ENCODE measurements at places on chromosomes 13 and 19.

DNA sequence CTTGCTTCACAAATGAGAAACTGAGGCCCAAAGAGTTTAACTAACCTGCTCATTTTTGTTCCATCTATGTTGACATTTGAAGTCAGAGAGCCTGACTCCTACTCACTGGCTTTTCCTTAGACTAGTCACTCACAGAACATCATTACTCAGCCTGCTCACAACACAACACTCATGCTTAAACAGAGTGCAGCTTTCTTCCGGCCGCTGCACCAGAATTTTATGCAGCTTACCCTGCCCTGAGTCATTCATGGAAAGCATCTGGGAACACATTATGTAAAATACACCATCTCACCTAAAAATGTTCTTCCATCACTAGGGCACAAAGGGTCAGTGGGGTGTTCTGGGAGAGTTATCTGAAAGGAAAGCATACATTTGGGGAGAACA lies 303.4 kb downstream of the SPRY2 start:
- no peak for DNase-seq

GRCh38 chr19:51820011-51820410 lies 25.1 kb downstream of the FPR3 start:
- DNase-seq: no peak

- no peak for DNase-seq
These were observed 1084.4 kb upstream of the SPRY2 start for GRCh38 chr13:81425286-81425685.

DNA sequence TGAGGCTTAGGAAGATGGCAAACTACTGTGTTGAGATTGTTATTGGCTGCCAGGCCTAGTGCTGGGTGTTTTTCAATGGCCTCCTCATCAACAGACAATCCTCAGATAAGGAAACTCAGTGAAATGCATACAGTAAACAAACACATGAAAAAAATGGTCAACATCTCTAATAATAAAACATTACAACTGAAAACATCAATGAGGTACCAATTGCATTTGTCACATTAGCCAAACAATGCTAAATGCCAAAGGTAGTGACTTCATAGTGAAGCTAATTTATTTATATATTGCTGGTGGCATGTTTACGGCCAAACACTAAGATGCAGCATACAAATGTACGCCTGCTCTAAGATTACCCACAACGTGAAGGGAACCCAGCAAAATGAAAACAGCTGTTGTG lies 224.0 kb upstream of the UBL3 start:
- no peak for DNase-seq

DNA sequence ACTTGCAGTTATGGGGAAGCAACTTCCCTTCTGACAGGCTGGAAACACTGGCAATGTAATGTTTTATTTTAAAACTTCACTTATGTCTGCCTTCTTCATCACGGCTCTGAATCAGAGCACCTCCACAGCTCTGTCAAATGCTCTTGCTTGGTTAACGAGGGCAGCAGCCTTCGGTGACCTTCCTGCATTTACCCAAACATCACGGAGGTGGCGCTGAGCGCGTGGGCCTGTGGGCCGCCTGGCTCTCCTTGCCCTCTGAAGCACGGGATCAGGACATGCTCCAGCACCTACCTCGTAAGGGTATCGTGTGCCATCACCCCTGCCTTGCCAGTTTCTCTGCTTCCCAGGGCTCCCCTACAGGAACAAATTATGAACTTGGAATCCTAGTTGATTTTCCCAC lies 310.0 kb downstream of the TEX29 start:
- no peak for DNase-seq

GRCh38 chr19:49442354-49442753 lies 1.0 kb upstream of the SLC17A7 start:
- DNase-seq: no peak

DNA sequence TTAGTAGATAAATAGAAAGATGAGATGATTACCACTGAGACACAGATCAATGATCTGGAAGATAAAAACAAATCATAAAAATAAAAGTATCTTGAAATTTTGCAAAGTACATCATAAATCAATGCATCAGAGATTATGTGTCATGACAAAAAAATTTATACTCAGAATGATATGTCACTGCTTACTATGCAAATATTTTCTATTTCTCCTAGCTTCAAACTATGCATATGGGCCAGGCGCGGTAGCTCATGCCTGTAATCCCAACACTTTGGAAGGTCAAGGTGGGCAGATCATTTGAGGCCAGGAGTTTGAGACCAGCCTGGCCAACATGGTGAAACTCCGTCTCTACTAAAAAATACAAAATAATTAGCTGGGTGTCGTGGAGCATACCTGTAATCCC lies 17.3 kb upstream of the RBM26 start:
- DNase-seq: no peak

DNA sequence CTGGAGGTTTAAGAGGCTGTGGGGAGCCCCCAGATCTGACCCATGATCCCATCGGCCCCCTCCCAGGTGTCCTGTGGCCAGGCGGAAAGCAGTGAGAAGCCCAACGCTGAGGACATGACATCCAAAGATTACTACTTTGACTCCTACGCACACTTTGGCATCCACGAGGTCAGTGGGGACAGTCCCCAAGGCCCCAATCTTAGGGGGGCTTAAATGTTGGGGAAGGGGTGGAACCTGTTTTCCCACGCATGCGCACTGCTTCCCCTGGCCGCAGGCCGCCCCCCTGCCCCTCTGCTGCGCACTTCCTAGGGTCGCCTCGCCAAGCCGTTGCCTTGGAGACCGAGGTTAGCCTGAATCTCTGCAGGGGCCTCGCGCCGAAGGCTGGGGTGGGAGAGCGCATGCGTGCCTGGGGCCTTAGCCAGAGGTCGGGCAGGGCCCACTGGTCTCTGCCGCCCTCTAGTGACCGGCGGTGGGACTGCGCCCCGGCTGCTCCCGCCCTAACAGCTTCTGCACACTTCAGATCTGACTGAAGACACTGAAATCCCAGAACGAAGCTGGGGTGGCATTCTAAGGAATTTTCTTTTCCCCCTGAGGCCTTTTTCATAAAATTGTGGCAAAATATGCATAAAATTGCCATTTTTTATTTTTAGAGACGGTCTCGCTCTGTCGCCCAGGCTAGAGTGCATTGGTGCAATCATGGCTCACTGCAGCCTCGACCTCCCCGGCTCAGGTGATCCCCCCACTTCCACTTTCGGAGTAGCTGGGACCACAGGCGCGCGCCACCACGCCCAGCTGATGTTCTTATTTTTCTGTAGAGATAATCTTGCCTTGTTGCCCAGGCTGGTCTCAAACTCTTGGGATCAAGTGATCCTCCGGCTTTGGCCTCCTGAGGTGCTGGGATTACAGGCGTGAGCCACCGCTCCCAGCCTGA lies 3.6 kb downstream of the PRMT1 start:
- peak; percentile 70 for DNase-seq

DNA sequence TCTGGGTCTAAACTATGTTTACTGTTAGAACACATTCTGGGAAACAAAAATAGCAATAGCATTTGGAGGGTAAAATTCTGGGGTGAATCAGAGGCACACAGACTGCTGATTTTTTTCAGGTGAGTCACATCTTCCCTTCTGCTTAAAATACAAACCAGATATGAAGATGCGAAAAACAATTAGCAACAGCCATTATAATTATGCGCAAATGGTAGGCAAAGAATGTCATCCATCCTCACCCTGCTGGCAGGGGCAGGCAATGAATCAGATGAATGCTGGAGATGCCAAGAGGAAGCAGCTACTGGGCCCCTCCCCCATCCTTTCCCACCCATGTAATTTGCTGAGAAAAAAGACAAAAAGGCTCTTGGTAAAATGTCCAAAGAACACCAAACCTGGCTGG lies 282.9 kb downstream of the KLF5 start:
- no peak for DNase-seq

GRCh38 chr13:111486331-111486730 lies 165.9 kb downstream of the TEX29 start:
- DNase-seq: no peak

- DNase-seq: no peak
These were observed 1.3 kb downstream of the FLT3LG start for GRCh38 chr19:49475191-49475917.

- DNase-seq: no peak
These were observed 397 bp downstream of the SLC44A2 start for GRCh38 chr19:10625762-10626138.

- no peak for DNase-seq
These were observed 50.4 kb downstream of the C13orf46 start for GRCh38 chr13:113923376-113924063.

- DNase-seq: no peak
These were observed 2.0 kb upstream of the ZBTB45 start for GRCh38 chr19:58521651-58522050.

- DNase-seq: no peak
These were observed 10.6 kb upstream of the MADCAM1 start for GRCh38 chr19:485583-486236.

- peak; percentile 57 for DNase-seq
These were observed 2.6 kb downstream of the B3GNT8 start for GRCh38 chr19:41424335-41425173.

DNA sequence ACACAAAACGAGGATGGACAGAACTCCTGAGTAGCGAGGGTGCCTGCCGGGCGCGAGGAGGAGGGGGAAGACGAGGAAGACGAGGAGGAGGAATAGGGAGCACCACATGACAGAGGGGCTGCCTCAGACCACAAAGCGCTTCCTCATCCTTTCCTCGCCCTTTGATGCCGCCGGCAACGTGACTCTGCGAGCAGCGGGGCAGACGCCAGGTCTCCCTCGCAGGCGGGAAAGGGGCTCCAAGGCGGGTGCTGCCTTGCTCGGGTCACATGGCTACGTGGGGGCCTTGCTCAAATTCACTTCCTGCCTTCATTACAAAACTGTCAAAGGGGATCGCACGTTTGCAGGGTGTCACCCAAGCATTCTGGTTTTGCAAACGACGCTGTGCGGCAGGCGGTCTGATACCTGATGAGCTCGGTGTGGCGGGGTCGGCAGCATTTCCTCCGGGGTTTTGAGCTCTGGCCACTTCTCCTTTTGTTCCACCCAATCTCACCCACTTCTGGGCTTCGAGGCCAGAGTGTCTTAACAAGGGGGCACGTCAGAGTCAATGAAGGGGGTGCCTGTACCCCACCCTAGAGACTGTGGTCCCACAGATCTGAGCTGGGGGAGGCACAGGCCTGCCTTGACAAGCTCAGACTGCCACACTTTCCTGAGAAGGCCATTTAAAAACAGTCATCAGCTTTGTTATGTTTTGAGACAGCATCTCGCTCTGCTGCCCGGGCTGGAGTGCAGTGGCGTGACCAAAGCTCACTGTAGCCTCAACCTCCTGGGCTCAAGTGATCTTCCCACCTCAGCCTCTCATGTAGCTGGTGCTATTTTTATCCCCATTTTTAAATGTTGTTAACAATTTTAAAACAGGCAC lies 14.9 kb downstream of the MAP2K2 start:
- peak; percentile 91 for DNase-seq

DNA sequence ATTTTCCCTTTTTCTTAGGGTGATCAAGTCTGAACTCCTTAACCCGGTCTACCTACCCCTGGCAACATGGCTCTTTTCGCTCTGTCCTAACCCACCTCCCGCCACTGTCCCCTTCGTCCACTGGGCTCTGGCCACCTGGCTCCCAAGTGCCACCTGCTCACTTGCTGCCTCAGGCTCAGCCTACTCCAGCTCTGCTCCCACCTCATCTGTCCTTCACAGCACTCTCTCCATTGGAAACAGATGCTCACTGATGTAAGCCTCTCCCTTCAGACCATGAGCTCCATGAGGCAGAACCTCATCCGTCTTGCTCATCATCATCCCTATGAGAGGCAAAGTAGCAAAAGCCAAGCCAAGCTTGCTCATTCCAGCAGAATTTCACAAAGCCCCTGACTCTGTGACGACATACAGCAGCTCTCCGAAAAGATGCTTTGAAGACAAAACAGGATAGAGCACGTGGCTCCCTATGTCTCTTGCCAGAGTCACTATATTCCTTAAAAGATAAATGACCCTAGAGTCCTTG lies 35.3 kb upstream of the AMER2 start:
- DNase-seq: no peak

GRCh38 chr13:69704311-69704710 lies 403.3 kb upstream of the ATXN8OS start:
- DNase-seq: no peak

- DNase-seq: no peak
These were observed 10.3 kb upstream of the IL4I1 start for GRCh38 chr19:49906879-49907564.

DNA sequence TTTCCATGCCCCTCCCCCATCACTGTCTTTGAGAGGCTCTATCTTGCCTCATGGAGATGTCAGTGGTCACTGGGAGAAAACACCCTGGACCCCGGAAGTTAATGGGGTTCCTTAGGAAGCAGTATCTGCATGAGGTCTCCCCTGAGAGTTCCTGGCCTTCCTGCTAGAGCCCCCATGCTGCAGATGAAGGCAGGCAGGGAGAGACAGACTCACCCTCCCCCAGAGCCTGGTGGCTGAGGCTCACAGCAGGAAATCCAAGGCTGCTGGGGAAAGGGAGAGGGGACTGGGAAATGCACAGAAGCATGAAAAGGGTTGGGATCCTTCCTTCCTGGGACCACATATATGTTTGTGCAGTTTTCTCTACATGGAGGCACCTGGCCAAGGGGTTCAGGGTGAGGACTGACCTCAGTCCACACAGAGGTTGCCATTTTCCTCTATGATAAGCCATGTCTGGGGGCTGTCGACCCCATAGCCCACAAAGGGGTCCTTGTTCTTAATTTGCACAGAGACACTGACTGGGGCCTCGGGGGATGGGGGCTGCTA lies 95.4 kb downstream of the RNASEH2B start:
- DNase-seq: no peak

DNA sequence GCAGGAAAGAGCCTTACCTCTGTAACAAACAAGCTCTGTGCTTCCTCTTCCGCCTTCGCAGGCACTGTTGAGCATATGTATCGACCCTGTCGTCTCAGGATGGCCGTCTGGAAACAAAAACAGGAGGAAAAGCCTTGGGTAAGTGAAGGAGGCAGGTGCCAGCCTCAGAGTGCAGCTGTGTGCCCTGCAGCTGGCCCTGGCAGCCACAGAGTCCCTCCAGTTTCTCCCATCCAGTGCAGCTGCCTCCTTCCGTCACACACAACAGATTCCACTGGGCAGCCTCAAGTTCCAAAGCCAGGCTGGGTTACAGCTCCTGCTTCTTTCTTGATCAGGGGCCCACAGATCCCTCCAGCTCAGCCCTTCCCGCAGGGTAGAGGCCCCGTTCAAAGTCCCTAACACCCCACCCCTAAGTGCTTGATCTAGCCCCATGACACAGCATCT lies 47.7 kb downstream of the DOCK9 start:
- DNase-seq: no peak

DNA sequence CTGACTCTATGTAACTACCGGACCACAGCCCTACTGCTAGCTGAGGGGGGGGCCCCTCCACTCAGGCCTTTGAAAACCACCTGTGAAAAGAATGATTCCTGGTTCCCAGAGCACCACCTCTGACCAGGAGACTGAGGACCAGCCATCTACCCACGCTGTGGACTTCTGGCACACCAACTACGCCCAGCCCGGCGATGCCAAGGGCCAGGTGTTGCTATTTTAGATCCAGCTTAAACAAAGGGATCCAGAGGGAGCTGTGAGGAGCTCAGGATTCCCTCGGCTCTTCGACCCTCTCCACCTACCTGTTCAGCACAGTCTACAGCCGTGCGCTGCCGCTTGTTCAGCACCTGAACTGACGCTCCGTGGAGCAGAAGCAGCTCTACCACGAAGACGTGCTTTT lies 23.0 kb downstream of the PDCD5 start:
- DNase-seq: no peak

- DNase-seq: no peak
These were observed 15.2 kb upstream of the MYO1F start for GRCh38 chr19:8592231-8593009.

Data from NK-92 treated with Interleukin-12 subunit alpha and Interleukin-12 subunit beta, amount 100 ng/mL, for 24 hours (cell line).